Activated gamma-delta T cell treated with Interleukin-2 at 50 U/mL for 16 hours (primary cell): ENCODE measurements at places on chromosomes 7 and 10.

DNA sequence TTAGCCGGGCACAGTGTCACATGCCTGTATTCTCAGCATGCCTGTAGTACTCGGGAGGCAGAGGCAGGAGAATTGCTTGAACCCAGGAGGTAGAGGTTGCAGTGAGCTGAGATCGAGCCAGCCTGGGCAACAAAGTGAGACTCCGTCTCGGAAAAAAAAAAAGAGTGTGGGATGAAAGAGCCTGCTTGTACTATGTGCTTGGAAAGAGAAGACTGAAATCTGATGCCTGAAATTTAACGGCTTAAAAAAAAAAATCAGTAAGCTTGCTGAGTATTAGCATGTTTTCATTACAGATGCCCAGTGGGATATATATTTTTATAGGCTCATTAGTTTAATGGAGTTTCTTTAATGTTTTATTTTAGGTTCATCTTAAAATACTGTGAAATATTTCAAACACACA lies 4.2 kb downstream of the NT5C2 start:
- no peak for DNase-seq

DNA sequence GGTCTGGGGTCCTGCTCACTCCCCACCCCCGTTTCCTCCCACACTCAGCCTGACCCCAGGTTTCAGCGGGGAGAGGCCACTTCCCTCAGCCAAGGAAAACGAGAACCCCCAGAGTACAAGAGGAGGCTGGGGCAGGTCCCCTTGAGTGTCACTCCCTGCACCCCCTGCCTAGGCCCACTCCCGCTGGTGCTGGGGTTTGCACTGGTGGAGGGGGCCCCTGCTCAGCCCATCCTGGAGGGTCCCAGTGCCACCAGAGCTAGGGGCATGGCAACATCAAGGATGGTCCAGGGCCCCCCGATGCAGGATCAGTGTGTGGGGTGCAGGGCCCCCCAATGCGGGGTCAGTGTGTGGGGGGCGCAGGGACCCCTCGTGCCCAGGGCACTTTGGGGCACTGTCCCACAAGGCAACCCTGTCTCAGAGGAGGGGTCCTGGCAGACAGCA lies 70.5 kb upstream of the KCTD7 start:
- no peak for DNase-seq

DNA sequence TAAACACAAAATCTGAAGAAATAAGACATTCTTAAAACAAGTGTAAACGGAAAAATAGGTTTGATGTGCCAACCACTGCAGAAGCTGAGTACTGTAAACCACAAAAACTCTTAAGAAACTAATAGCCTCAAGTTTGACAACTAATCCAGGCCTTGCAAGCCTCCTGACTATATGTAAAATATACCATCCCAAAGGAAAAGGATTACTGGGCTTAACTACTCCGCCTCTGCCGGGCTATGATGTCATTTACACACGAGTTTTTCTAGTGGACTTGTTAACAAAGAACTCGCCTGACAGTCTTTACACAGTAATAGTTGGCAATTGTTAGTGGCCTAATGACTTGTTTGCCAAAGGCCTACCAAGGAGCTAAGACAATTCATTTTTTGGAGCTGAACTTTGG lies 2.1 kb downstream of the KIF5B start:
- DNase-seq = no peak

GRCh38 chr7:36441344-36442022 lies 51.8 kb downstream of the ANLN start:
- no peak for DNase-seq

DNA sequence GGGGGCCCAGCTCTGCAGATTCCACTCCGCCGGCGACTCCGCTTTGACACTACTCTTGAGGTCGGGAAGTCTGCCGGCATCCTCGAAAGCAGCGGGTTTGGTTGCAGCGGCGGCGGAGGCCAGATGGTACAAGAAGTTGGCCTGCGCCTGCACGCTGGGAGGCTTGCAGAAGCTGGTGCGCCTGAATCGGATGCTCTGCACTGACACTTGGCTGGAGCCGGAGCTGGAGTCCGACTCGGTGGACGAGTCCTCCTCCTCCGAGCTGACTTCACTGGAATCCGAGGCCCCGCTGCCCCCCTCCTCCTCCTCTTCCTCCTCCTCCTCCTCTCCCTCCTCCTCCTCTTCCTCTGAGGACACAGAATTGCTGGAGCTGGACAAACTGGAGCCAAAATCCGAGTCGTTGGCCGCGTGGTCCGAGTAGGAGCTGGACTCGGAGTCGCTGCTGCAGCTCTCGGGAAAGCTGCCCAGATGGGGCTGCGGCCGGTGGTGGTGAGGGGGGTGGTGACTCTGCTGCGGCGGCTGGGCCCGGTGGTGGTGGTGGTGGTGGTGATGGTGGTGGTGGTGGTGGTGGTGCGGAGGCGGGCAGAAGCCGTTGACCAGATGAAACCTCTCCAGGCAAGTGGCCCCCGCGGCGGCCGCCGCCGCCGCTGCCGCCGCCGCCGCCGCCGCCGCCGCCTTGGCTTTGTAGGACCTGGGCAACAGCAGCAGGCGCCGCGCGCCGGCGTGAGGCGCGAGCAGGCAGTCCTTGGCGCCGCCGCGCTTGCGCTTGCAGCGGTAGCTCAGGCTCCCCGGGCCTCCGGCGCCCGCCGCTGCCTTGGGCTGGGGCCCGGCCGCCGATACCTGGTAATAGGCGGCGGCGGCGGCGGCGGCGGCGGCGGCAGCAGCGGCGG lies 9.0 kb downstream of the SKIDA1 start:
- DNase-seq = peak; percentile 39

GRCh38 chr10:29355411-29355991 lies 66.6 kb downstream of the LYZL1 start:
- DNase-seq = no peak

GRCh38 chr10:127894146-127894545 lies 1.4 kb upstream of the CLRN3 start:
- no peak for DNase-seq

DNA sequence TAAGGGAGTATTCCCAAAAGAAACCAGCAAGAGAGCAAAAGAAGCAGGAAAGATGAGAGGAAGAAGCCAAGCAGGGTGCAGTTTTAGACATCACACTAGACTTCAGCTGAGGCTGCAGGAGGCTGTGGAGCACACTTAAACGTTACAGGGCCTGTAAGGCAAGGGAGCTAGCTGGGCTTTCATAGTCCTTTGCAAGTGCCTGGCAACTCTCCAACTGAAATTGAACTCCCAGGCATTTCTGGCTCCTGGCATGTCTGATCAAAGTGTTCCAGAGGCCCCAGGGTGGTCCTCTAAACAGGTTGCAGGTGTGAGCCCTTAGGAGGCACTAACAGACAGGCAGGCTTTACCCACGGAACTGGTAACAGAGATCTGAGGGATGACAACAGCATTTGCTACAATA lies 750.2 kb downstream of the XPNPEP1 start:
- DNase-seq = no peak

DNA sequence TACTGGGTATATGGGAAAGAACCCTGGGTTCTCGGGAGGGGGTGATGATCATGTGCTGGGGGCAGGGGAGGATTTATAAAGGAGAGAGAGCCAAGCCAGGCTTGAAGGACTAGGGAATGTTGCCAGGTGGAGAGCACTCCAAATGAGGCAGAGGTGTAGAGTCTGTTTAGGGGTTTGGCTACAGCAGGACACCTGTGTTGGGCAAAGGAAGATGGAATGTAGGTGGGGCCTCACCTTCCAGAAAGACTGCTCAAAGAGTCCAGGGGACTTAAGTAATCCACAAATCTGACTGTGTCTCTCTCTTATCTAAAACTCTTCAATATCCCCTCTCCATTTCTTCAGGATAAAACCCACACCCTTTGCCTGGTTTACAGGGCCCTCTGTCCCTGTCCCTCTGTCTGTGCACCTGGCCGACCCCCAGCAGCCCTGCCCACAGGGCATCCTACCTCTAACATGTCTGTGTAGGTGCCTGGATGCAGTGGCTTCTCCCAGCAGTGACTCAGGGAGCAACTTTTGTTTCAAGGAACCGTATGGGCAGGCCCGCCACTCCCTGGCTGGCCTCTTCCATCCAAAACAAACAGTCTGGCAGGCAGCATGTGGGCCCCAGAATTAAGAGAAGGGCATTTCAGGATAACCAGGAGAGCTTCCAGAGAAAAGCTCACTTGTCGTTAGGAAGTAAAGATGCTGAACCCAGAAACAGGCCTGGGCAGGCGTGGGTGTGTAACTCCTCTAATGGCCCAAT lies 10.6 kb upstream of the PLEKHA1 start:
- no peak for DNase-seq

GRCh38 chr7:27240015-27240731 lies 2.4 kb upstream of the EVX1 start:
- no peak for DNase-seq

- no peak for DNase-seq
Measured at GRCh38 chr10:79081353-79082034, 12.7 kb downstream of the ZMIZ1 start.

GRCh38 chr10:114571316-114571999 lies 86.6 kb downstream of the ABLIM1 start:
- no peak for DNase-seq

DNA sequence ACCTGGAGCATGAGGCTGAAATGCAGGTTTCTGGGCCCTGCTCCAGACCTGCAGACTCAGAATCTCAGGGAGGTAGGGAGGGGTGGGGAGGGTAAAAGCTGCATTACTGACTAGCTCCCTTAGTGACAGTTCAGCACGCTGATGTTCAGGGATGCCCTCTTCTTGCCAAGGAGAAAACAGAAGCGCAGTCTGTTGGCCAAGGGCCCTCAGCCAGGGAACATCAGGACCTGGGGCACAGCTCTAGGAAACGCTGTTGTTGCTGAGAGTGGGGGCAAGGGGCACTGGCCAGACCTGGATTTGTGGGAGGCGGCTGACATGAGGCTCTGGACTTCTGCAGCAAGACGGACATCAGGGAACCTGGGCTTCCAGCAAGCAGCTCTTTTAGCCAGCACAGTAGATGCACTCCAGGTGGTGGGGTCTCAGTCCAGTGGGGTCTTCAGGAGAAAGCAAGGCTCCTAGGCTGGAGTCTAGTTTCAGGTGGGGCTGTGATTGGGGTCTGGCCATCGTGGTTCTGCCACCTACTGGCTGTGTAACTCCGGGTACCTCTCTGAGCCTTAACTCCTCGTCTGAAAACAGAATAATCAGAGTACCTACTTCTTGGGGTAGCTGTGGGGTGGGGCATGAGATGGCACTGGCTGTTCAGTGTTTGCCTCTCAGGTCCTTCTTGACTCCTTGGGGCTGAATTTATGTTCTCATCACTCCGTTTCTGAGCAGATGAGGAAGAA lies 72.9 kb upstream of the PRLHR start:
- no peak for DNase-seq

DNA sequence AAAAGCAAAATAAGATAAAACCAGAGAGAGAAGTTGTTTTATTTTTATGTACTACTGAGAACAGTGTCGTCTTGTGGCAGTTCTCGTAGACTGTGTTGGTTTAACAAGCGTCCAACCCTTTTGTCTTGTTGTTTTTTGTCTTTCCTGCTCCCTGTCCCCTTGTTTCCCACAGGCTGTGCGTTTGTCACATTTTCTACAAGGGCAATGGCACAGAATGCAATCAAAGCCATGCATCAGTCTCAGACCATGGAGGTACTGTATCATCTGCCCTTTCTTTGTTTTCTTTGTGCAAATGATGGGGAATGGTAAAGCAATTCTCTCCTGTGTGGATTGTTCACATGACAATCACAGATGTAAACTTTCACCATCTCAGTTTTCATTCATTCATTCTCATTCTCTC lies 248.8 kb downstream of the CELF2 start:
- no peak for DNase-seq

- no peak for DNase-seq
Measured at GRCh38 chr10:125283191-125283835, 123.0 kb upstream of the CTBP2 start.

DNA sequence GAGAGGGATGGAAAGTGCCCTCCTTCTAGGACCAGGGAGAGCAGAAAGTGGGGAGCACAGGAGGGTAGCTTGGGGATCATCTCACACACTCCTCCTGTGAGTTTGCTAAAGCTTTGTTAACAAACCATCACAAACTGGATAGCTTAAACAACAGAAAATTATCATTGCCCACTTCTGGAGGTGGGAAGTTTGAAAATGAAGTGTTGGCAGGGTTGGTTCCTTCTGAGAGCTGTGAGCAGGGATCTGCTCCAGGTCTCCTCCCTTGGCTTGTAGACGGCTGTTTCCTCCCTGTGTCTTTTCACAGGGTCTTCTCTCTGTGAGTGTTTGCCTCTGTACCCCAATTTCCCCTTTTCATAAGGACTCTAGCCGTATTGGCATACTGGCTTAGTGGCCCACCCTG lies 32.0 kb upstream of the CXCL12 start:
- no peak for DNase-seq

DNA sequence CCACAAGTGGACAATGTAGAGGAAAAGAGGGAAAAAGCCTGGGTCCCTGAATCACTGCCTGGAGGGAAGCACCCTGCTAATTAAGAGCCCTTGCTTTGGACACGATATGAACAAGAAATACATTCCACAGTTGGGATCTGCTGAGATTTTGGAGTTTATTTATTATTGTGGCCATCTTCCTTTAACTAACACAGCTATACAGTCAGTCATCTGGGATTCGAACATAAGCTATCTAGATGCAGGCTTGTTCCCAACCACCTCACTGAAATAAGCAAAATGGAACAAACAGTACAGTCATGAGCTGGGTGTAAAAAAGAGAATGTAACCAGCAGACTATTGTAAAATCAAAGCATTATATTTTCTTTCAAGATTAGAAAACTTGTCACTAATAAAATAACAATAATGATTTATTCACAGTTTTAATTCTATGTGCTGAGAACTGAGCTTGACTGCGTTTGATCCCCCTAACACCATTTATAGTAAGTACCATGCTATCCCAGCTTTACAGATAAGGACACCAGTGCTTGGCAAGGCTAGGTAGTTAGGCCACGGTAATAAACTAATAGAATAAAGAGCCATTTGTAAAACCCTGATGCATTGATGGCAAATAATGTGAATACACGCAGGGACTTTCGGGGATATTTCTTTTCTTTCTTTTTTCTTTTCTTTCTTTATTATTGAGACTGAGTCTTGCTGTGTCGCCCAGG lies 223.8 kb upstream of the KLF6 start:
- no peak for DNase-seq

DNA sequence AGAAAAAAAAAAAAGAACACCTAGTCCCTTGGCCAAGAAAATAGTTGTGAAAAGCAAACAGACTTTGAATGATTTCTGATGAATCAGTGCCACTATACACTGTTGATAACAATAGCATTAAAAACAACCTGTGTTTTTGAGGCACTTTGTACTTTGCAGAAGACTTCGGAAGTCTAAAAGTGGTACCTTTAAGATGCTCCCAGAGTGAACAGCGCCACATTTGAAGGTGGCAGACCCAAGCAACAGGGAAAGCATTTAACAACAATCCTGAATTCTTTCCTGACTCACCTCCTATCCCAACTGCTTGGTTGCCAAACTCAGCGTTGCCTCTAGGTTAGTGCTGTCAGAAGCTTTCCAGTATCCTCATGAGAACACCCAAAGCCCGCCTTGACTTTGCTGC lies 102.5 kb upstream of the CCDC6 start:
- no peak for DNase-seq
